Stimulated activated effector memory CD8-positive, alpha-beta T cell treated with anti-CD3 and anti-CD28 coated beads, Interleukin-12 subunit alpha, Interleukin-12 subunit beta, amount 100 ng/mL, for 72 hours (primary cell): ENCODE measurements at places on chromosomes 4 and X.

- DNase-seq, result no peak
These were observed 1.3 kb upstream of the ING2 start for GRCh38 chr4:183503497-183504063.

DNA sequence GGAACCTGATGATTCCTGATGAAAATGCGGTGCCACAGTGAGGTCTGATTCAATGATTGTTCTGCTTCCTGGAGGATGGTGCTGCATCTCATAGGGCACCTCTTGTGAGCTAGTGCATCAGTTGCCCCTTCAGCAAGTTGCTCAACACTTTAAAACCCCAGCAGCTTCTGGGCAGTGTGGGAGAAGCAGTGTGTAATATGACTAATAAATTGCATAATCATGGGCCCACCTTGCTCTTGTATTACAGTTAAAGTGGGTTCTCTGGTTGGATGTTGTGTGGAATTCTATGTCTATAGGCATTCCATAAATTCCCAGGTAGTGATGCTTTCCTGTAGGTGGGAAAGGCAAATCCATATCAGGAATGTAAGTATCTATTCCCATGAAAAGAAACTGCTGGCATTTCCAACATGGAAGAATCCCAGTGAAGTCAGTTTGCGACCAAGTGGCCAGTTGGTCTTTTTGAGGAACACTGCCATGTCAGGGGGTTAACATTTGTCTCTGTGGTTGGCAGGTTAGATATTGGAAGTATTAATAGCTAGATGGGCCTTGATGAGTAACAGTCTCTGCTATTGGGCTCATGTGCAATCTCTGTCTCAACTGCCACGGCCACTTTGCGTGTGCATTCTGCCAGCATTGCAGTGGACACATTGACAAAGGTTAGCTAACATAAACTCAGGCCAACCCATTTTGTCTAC lies 121.1 kb upstream of the OTUD4 start:
- no peak for DNase-seq

GRCh38 chr4:110705440-110705782 lies 82.5 kb upstream of the PITX2 start:
- DNase-seq, result no peak

GRCh38 chr4:97500423-97500822 lies 642.9 kb downstream of the STPG2 start:
- no peak for DNase-seq

DNA sequence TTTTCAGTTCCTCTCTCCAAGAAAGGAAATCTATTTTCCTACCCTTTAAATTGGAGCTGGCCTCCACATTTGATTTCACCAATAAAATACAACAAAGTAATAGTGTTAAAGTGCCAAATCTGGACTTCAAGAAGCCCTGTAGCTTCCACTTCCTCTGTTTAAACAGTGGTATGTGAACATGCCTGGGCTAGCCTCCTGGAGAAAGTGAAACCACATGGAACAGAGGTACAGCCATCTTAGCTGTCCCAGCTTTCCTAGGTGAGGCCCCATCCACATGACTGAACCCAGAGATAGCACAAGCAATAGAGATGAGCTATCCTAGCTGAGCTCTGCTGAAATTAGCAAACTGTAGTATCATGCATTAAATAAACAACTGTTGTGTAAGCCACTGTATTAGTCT lies 131.8 kb upstream of the VCX start:
- DNase-seq, result no peak

DNA sequence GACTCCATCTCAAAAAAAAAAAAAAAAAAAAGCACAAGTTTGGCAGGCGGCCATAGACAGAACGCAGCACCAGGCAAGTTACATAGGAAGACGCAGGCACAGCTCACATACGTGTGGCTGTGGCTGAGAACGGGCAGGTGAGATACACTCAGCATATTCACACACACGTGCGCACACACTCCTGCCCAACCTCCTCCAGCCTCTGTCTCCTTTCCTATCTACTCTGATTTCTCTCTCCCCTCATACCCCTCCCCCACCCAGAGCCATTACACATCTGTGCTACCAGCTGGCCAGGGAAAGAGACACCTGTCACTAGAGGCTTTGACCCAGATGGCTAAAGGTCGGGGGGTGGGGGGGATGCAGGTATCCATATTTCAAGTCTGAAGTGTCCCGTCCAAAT lies 2.2 kb upstream of the SLC38A5 start:
- DNase-seq, result no peak

- no peak for DNase-seq
These were observed 49.3 kb downstream of the MRPL1 start for GRCh38 chr4:77911842-77912450.

GRCh38 chrX:51802917-51803688 lies 59.9 kb downstream of the GSPT2 start:
- peak; percentile 11 for DNase-seq

GRCh38 chr4:102586002-102586643 lies 85.0 kb downstream of the NFKB1 start:
- no peak for DNase-seq

- no peak for DNase-seq
These were observed 116.1 kb upstream of the ZNF827 start for GRCh38 chr4:146054676-146055075.

GRCh38 chrX:101078716-101079598 lies at the start of gene TMEM35A:
Gene TMEM35A (plus strand): TSS chrX:101078879. CDS start chrX:101079003, 124 bp downstream.
- DNase-seq, result no peak

DNA sequence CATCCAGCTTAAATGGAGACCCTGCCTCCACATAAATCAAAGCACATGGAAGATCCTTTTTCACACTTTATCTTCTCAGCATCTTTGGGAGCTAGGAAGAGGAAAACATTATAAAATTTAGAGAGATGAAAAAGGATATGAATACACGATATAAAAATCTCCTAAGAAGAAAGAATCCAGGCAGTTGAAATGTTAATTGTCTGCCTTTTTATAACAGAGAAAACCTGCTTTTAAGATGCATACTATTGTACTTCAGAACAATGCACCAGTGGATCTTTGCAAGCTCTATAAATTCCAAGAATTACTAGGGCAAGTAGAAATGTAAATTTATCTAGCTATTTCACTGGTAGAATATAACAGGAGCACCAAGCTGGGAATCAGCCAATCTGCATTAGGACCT lies 300.3 kb upstream of the GALNT7 start:
- DNase-seq, result no peak

DNA sequence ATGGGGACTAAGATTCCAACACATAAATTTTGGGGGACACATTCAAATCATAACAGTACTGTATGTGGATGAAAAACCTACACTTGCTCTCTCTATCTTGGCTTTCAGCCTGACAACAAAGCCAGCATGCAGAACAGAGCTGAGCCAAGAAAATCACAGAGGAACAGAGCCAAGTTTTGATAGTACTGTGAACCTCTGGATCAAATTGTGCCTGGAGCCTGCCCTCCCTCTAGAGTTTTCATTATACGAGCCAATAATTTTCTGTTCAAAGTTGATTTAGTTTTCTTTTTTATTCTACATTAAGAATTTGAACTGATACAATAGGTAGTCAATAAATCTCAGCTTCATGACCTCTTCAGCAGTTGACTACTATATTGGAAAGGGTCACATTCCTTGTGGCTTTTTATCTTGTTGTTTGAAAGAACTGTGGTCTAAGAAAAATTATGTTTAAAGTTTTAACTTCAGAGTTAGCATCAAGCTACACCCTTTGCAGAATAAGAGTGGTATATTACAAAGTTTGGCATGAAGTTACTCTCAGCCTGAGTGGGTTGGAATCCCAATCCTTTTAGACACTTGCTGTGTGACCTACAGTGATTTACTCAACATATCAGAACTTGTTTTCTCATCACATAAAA lies 31.1 kb downstream of the GRID2 start:
- no peak for DNase-seq

- DNase-seq, result no peak
These were observed 7.3 kb upstream of the RAB9A start for GRCh38 chrX:13681595-13681994.

- DNase-seq, result no peak
These were observed 4.7 kb downstream of the USP51 start for GRCh38 chrX:55484948-55485347.

GRCh38 chrX:114842181-114842580 lies 175.2 kb downstream of the IL13RA2 start:
- DNase-seq, result no peak

DNA sequence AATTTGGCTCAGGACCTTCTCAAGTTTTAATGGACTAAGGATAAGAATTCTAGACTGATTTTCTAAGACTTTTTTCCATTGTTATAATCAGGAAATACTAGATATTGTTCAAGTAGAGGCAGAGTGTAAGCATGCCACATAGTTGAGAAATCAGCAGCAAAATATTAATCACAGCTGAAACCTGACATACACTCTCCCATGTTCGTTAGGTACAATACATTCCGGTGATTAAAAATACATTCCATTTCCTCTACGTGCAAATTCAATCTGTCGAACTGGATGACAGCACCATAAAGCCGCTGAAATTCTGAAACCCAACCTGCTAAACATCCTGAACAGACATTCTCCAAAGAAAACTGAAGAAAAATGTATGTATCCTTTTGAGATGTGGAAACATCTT lies 587.6 kb upstream of the DIPK2B start:
- no peak for DNase-seq

DNA sequence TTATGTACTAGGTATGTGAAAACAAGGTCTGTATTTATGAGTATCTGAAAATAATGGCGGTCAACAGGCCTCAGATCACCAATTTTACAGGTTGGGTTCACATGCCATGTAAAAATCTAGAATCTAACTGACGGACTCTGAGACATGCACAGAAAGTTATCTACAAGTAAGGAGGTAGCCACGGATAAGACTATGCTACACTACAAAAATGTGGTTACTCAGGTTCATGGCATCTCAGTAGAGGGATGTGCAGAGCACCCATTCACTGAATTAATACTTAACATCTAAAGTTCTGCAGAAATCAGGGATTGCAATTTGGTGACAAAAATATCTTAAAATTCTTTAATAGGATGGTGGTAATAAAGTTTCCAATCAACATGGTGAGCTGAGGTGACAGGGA lies 155.9 kb downstream of the APBB2 start:
- DNase-seq, result no peak

DNA sequence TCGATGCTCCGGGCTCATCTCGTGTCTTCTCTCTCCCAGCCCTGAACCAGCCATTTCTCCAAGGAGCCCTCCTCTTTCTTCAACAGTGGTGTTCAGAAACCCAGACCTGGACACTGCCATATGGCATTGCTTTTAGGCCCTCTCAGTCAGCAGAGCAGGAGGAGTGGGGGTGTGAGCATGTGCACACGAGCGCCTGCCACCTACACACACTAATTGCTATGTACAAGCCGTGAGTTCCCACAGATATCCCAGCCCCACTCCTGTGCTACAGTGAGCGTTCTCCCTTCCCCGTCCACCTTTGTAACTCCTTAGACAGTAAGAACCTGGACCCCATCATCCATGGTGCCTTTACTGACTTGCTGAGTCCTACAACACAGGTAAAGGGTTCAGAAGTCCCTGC lies 53.8 kb downstream of the TNIP2 start:
- DNase-seq, result no peak

- DNase-seq, result no peak
These were observed 25.5 kb downstream of the MOB1B start for GRCh38 chr4:70927502-70928137.

- no peak for DNase-seq
These were observed 41.8 kb upstream of the VEGFC start for GRCh38 chr4:176834531-176834930.

DNA sequence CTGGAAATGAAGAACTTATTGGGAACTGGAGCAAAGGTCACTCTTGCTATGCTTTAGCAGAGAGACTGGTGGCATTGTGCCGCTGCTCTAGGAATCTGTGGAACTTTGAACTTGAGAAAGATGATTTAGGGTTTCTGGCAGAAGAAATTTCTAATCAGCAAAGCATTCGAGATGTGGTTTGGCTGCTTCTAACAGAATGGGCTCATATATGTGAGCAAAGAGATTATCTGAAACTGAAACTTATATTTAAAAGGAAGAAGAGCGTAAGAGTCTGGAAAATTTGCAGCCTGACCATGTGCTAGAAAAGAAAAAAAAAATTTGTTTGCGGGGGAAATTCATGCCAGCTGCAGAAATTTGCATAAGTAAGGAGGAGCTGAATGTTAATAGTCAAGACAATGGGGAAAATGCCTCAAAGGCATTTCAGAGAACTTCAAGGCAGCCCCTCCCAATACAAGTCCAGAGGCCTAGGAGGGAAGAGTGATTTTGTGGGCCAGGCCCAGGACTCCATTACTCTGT lies 35.9 kb upstream of the PAPSS1 start:
- DNase-seq, result no peak

DNA sequence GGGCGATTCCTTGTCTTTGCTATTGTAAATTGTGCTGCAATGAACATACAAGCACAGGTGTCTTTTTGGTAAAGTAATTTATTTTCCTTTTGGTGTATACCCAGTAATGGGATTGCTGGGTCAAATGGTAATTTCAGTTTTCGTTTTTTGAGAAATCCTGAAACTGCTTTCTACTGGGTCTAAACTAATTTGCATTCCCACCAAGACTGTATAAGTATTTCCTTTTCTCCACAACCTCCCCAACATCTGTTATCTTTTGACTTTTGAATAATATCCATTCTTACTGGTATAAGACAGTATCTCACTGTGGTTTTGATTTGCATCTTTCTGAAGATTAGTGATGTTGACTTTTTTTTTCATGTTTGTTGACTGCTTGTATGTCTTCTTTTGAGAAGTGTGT lies 2506.0 kb downstream of the PCDH7 start:
- DNase-seq, result no peak

- no peak for DNase-seq
These were observed 6.4 kb upstream of the FRMPD3 start for GRCh38 chrX:107442914-107443527.

DNA sequence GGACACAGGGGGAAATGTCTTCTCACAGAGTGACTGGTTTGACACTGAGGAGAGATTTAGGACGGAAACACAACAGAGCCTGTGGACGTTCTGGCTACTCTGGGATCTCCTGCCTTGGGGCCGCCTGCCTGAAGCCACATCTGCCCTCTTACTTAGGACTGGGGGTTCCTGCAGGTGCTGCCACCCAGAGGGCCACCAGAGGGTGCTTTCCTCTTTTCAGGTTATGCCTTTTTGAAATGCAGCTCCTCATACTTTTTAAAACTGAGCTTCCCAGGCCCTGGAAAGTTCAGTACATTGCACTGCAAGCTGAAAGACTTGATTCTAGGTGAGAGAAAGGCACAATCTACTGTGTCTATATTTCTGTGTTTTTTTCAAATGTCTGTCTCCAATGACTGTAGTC lies 92.2 kb upstream of the PGRMC2 start:
- peak; percentile 51 for DNase-seq

GRCh38 chr4:129179276-129179675 lies 83.3 kb downstream of the C4orf33 start:
- no peak for DNase-seq

GRCh38 chrX:150156615-150157014 lies 206.5 kb upstream of the MAMLD1 start:
- DNase-seq, result no peak

DNA sequence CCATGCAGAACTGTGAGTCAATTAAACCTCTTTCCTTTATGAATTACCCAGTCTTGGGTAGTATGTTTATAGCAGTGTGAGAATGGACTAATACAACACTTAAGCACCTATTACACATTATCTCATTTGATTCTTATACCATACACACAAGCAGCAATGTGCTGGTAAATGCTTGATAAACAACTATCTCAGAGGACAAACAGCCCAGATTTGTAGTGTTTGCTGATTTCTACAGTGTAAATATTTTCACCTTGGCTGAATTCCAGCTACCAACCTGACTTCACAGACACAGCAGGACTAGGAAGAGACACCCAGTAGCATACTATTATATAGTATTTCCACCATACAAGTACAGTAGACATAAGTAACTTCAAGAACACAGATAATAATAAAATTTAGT lies 406.5 kb upstream of the CNKSR2 start:
- DNase-seq, result no peak

- no peak for DNase-seq
These were observed 160.9 kb downstream of the CBR4 start for GRCh38 chr4:168849030-168849675.

- DNase-seq, result no peak
These were observed 26.7 kb downstream of the PDK3 start for GRCh38 chrX:24491741-24492140.
